Smooth muscle cell of the umbilical artery (primary cell): ENCODE measurements at places on chromosomes 5 and 9. TPM values are rescaled to one million over a fixed set of nuclear protein-coding genes. Genes with fewer than 3 reads are reported as not detected.

PRRT1B gene
- not detected in 2 replicates for total RNA-seq

SPARC gene
- total RNA-seq: 2,182 and 3,745 TPM in 2 replicates

CDO1 gene
- 0.59 and 1.7 TPM in 2 replicates for total RNA-seq

UQCRQ gene
- total RNA-seq: 43.6 and 105 TPM in 2 replicates

EDIL3 gene
- total RNA-seq: 182 and 237 TPM in 2 replicates

PTGES gene
- total RNA-seq: 6.3 and 162 TPM in 2 replicates

ADAMTS16 gene
- 3.9 and 10.7 TPM in 2 replicates for total RNA-seq

PPP2R2B gene
- total RNA-seq: 0.18 TPM in 1 of 2 replicates, not detected in the other

PRRX2 gene
- total RNA-seq: 0.14 and 0.59 TPM in 2 replicates

BARHL1 gene
- total RNA-seq: not detected in 2 replicates

EGR1 gene
- total RNA-seq: 2.1 and 2.7 TPM in 2 replicates

MRPS27 gene
- total RNA-seq: 60.9 and 64.0 TPM in 2 replicates

NFIB gene
- 3.0 and 16.4 TPM in 2 replicates for total RNA-seq

ZFYVE16 gene
- total RNA-seq: 31.8 and 37.9 TPM in 2 replicates

FRMPD1 gene
- total RNA-seq: under 0.01 and 0.05 TPM in 2 replicates

IFNA10 gene
- total RNA-seq: not detected in 2 replicates

PCDHAC2 gene
- 0.30 and 0.32 TPM in 2 replicates for total RNA-seq

PDE6A gene
- total RNA-seq: not detected in 2 replicates

KIF20A gene
- 3.9 and 27.8 TPM in 2 replicates for total RNA-seq

BHMT gene
- total RNA-seq: not detected in 2 replicates

ADRB2 gene
- total RNA-seq: 0.18 and 0.30 TPM in 2 replicates

INSYN2B gene
- 8.3 and 8.6 TPM in 2 replicates for total RNA-seq

DBH gene
- not detected in 2 replicates for total RNA-seq

C5orf52 gene
- total RNA-seq: not detected in 2 replicates

STING1 gene
- total RNA-seq: 12.5 and 14.2 TPM in 2 replicates

ANKRD31 gene
- total RNA-seq: under 0.01 and 0.14 TPM in 2 replicates

IGIP gene
- total RNA-seq: 16.2 and 18.7 TPM in 2 replicates

CLPTM1L gene
- 278 and 334 TPM in 2 replicates for total RNA-seq

SLC6A19 gene
- not detected in 2 replicates for total RNA-seq

CCDC183 gene
- total RNA-seq: 0.30 and 0.32 TPM in 2 replicates

MCTP1 gene
- 13.7 and 17.3 TPM in 2 replicates for total RNA-seq

BARX1 gene
- total RNA-seq: not detected in 2 replicates

ZNF169 gene
- total RNA-seq: 4.0 and 4.8 TPM in 2 replicates

CDKN2A gene
- total RNA-seq: 25.8 and 27.9 TPM in 2 replicates

DNAJC21 gene
- 48.0 and 76.0 TPM in 2 replicates for total RNA-seq

BNC2 gene
- 20.6 and 30.3 TPM in 2 replicates for total RNA-seq

PAX5 gene
- total RNA-seq: not detected in 2 replicates

CTNND2 gene
- under 0.01 TPM in 1 of 2 replicates, not detected in the other for total RNA-seq

CDKN2B gene
- total RNA-seq: 74.0 and 173 TPM in 2 replicates

TLX3 gene
- total RNA-seq: not detected in 2 replicates

NDST1 gene
- total RNA-seq: 79.0 and 119 TPM in 2 replicates

OTP gene
- total RNA-seq: not detected in 2 replicates

ZFR gene
- 87.9 and 108 TPM in 2 replicates for total RNA-seq

OR1L6 gene
- not detected in 2 replicates for total RNA-seq

ZNF367 gene
- total RNA-seq: 0.30 and 3.4 TPM in 2 replicates

C5orf58 gene
- total RNA-seq: not detected in 2 replicates

TSC1 gene
- 42.2 and 45.6 TPM in 2 replicates for total RNA-seq

TRAF2 gene
- 5.6 and 16.0 TPM in 2 replicates for total RNA-seq

BAAT gene
- total RNA-seq: 0.23 TPM in 1 of 2 replicates, not detected in the other
